Activated CD4-positive, alpha-beta T cell treated with anti-CD3 and anti-CD28 coated beads for 24 hours (primary cell): ENCODE measurements at places on chromosomes 6 and 20.

DNA sequence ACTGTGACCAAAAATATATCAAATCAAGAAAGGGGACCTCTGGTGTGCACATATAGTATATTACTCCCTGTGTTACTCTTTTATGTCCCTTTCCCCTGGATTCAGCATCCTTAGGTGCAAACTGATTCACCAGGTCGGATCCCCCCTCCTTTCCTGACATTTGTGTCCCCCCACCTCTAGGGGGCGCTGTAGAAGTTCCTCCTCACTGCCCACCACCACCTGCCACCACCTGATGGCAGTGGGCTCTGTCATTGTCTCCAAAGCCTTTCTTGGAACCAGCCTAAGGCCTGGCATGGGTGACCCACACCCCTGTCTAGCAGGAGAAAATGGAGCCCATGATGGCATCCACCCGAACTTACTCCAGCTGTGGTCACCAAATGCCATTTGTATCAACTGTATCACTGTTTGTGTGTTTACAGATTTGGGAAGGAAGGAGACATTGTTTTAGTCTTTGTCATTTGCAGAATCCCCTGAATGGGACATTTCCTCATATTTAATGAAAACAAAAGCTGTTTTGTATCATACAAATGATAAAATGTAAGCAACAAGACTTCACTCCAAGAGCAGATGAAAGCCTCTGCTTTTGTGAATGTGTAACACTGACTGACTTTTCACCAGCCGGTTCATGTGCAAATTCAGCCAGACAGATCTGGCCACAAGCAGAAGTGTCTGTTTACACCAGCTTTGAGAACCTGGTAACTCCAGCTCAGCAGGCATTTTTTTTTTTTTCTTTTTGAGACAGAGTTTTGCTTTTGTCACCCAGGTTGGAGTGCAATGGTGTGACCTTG, 66.2 kb downstream of the ARMC2 start:
- no peak for DNase-seq

DNA sequence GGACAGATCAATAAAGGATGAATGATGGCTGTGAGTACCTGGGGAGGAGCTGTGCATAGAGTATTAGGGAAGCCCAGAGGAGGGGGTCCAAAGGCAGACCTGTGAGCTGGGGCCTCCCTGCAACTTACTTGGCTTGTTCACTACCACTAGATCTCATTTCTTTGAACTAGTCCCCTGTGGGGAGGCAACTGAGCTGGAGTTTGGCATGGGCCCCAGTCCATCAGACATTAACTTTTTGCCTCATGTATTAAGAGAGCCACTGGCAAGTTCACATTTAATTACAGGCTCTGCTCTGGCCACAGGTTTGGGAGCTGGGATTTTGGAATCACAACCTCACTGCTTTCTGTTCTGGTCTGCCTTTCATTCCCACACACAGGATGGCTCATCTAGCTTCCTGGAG, 254.1 kb downstream of the PRL start:
- DNase-seq = no peak

- no peak for DNase-seq
These were observed 420.9 kb upstream of the PLCB4 start for GRCh38 chr20:8647961-8648441.

DNA sequence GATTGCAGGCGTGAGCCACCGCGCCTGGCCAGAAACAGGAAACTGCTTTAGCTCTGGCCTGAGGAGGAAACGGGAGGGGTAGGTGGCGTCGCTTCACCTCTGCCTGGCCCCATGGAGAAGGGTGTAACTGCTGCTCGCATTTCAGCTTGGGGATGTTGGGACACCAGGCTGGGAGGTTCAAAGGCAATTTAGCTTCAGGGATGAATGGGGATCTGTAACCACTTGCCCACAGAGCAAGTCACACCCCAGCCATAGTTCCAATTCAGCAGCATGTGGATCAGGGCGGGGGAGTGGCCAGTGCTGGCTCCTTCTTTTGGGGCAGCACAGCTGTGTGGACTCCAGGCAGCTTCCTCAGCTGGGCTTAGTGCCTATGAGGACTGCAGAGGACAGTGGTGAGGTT, 34.8 kb upstream of the NUP153 start:
- DNase-seq = no peak

GRCh38 chr6:142478117-142478516, 176.3 kb downstream of the ADGRG6 start:
- DNase-seq = no peak

DNA sequence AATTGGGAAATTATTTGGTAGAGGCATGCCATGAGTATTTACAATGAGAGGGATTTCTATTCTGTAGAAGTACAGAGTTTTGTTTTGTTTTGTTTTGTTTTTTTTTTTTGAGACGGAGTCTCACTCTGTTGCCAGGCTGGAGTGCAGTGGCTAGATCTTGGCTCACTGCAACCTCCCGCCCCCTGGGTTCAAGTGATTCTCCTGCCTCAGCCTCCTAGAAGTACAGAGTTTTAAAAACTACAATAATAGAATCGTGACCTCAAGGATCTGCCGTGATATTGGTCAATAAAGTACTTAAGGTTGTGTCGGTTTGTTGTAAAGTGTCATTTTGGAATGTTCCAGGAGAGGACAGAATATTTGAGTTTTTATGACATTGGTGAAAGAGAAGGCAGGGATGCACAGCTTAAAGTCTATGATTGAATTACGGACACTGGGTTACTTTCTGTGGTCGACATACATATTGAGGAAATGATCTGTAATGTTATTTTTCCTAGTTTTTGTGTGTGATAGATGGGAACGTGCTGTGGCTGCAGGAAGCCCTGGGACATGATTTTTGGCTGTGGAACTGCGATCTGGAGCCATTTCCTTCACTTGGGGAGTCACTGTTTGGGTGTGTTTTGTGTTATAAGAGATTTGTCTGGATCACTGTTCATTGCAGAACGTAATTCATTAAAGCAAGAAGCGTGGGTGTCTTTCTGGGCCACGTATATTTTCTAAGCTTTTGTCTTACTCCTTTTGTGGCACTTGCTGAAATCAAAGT, 59.6 kb downstream of the TIAM2 start:
- DNase-seq = no peak

DNA sequence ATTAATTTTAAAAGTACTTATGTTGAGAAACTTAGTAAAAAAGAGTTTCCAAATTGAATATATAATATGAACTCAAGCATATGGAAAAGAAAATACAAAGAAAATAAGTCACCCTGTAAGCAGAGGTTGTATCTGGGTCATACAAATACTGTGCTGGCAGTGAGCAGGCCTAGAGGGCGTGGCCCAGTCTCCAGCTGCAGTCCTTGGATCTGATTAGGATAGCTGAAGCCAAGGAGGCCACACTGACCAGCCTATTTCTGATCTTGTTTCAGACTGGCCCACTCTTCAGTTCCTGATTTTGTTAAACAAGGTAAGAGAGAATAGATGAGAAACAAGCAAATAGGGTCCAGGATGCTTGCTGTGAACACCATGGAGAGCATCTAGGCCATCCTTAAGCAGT, 228.8 kb downstream of the EPM2A start:
- no peak for DNase-seq

DNA sequence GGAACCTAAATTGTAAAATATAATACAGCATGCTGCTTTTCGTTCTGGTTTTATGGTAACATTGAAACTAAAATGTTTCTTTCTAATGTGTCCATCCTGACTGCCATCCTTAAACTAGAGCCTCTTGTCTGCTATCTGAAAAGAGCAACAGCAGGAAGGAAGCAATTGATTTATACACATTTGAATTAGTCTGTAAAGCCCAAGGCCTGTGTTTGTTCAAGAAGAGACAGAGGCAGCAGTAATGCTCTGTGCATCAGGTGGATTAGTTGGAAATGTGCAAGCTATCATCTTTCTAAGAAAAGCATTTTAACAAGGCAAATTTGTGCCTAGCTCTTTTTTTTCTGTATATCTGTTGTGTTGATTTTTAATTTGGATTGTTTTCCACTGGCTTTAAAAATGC, 128.6 kb downstream of the SCAF8 start:
- DNase-seq = no peak

DNA sequence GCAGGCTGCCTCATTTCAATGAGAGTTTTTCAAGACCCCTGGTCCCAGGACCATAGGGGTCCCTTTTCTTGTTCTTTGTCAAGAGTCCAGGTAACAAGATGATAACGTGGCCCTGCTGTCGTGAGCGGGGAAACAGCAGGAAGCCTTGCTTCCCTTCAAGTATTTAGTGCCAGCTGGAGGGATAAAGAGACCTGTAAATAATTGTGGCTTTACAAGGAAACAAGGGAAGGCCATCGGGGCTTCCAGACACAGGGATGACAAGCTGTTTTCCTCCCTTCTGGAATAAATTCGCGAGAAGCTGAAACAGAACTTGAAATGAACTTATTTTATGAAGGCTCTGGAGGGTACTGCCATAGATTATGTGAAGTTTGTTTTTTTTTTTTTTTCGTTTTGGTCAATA, 163.2 kb downstream of the SYNDIG1 start:
- DNase-seq = no peak

DNA sequence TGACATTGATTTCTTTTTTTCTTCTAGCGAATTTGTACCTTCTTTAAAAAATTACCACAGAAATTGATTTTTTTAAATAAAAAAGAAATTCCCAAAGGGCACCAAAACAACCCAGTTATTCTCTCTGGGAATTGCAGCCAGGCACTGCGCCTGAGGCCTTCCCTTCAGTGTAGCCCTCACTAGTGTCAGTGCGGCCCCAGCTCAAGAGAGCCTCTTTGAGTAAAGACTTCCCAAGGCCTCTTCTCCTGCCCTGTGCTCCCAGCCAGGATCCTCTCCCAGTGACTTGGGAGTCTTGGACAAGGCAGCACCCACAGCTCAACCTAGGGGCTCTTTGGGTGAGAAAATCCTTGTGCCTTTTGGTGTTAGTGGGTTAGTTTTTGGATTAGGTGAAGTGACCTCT, 41.5 kb downstream of the BPIFB4 start:
- no peak for DNase-seq

DNA sequence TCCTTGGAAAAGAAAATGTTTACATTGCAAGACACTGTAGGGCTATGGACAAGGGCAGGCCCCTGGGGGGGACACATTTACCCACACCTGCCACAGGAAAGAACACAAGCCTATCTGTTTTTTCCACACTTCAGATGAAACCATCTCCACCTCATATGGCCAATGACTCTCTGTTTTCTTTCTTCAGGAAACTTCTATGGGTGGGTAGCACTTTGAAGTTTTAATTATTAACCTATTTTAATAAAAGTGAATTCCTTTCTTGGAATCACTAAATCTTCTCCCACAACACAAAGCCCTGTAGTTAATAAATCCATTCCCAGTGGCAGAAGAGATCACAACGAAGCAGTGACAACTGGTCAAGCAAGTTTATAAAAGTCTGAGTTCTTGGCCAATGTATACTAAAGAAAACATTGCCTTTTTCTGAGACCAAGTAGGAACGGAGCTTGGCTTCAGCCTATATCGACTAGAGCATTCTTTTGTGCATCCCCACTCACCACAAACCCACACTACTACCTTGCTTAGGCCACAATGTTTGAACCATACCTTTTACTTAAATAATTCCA, 125.1 kb upstream of the CARMIL1 start:
- DNase-seq = no peak

GRCh38 chr6:52013035-52013434, 74.4 kb downstream of the PKHD1 start:
- no peak for DNase-seq

DNA sequence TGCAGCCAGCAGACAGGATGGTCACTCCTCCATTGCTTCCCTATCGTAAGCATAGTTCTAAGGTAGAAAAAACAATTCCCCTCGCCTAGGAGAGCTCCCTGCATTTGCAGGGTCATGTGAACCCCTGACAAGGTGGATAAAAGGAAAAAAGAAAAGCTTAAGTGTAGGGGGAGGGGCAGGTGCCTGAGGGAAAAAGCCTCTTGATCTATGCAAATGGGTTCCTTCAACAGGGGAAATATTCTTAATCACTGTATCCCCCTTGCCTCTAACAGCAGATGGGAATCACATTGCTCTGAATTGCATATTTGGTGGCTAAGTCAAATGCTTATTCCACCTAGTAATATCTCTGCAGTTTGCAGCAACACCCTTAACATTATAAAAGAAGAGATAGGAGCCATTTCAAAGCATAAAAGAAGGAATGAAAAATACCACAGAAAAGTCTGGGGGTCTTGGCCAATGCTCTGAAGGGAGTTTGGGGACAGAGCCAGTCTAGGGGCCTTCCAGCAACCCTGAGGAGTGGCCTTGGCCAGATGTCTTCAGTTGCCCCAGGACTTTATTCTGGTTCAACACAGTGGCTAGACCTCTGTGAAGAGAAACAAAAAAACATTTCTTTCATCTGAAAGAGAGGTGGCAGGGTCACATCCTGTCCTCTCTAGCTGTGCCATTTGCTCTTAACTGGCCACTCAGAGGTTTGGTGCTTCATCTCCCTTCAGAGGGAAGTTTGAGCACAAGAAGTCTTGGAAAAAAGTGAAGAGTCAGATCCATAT, 660.4 kb upstream of the GJE1 start:
- no peak for DNase-seq

DNA sequence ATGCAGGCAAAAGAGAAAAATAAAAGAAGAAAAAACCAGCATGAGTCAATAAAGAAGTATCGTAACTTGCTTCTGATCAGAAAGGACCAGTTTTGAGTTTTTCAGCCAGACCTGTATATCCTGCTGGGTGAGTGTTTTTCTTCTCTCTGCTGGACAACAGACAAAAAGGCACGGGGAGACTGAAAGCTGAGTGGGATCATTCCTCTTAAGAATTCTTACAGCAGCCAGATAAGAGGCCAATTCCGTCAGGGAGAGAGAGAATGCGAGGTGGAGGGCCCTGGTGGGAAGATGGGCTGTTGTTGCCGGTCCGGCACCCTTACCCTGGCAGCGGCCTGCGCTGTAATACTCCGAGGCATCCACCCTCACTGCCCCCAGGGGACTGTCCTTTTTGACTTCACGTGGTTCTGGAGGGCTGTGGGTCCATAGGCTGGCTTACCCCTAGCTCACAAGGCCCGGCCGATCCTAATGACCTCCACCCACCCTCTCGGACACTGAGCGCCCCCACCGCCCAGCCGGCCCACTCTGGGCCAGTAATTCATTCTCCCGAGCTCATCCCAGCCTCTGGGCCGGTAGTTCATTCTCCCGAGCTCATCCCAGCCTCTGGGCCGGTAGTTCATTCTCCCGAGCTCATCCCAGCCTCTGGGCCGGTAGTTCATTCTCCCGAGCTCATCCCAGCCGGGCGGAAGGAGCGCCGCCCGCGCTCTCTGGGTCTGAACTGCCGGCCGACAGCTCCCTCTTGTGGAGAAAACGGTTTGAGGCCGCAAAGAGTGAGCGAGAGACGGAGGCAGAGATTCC, 118.3 kb upstream of the SIRPA start:
- peak; percentile 84 for DNase-seq

- DNase-seq = no peak
These were observed 20.4 kb upstream of the DTNBP1 start for GRCh38 chr6:15682965-15683822.

DNA sequence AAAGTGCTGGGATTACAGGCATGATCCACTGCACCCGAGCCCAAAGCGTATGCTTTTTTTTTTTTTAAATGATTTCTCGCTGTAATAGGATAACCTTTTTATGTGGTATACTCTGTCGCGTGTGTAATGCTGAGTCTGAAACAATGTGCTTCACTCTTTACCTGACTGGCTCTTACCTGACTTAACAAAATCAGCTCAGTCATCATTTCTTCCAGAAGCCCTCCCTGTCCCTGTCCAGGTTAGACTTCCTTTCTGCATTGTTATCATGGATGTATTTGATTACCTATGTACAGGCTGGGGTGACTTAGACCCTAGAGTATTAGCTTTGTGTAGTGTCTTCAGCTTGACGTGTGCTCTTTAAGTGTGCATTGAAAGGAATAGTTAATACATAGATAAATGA, 67.1 kb downstream of the NCOA7 start:
- DNase-seq = no peak
